ENCODE measurements at places on chromosomes 6 and 20. TPM values are rescaled to one million over a fixed set of nuclear protein-coding genes. Genes with fewer than 3 reads are reported as not detected.
A peak's percentile ranks its signal among the peaks of the same experiment; 100 is the strongest.

- peak; percentile 50 for DNase-seq
Measured at GRCh38 chr6:42028234-42029061, 21.9 kb upstream of the TAF8 start.

DNA sequence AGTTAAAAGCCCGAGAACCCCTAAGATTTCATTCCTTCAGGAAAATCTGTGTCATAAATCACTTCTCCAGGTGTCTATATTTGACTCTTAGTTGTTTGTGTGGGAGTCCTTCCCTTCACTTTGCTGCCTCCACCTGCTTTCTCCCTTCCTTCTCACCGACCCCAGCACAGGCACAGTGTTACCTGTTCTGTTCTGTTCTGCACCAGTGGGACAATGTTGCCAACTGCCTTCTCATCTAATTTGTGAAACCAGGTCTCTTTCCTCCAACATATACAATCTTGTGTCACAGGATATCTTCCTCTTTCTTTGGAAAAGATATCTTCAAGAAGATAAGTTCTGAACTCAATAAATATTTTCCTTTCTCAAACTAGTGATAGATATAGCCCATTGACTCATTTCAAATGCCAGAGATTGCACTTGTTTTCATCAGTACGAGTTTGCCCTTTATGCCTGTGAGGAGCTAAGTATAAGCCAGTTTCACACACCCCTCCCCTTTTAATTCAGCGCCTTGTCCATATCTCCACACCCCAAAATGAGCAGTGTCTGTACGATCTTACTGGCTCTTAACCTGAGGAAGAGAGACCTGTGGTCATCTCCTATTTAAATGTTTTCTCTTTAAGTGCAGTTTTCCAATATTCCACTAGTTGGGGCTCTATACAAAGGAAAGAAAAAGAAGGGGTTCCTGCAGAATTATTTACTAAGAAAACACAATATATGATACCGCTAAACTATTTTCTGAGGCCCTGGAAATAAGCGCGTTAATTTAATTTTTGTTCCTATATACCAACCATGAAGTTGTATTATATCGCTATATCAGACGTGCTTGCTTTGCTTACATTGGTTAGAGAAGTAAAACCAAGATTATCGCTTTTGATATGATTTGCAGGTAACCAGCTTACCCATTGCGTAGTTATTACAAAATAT, 81.6 kb upstream of the PREP start:
- DNase-seq = no peak

DNA sequence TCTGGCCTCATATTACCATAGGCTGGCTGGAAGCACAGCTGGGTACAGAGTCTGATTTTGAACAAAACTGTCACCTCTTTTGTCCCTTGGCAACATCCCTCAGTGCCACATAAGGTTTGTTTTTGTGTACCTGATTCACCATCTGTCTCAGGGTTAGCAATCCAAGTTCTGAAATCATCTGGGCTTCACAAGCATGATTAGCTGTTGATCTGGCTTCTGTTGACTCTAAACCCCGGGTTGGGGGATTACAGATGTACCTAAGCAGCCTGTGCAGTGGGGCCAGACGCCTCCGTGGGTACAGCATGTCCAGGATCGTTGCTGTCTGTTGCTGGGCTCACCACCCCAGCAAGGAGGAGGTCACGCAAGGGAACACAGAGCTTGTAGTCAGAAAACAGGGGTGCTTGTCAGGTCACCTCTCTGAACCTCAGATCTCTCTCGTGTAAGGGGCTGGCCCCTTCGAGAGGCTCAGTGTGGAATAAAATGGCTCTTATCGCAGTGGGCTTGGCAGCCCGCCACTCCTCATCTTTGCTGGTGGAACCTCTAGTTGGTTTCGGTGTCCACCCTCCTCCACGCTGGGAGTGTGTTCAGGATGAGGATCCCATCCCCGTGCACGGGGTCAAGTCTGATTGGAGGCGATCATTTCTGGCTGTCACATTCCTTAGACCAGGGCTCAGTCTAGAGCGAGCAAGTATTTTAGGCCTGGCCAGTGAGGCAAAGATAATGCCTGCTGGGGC, 39.2 kb upstream of the ZNF831 start:
- DNase-seq = no peak

DNA sequence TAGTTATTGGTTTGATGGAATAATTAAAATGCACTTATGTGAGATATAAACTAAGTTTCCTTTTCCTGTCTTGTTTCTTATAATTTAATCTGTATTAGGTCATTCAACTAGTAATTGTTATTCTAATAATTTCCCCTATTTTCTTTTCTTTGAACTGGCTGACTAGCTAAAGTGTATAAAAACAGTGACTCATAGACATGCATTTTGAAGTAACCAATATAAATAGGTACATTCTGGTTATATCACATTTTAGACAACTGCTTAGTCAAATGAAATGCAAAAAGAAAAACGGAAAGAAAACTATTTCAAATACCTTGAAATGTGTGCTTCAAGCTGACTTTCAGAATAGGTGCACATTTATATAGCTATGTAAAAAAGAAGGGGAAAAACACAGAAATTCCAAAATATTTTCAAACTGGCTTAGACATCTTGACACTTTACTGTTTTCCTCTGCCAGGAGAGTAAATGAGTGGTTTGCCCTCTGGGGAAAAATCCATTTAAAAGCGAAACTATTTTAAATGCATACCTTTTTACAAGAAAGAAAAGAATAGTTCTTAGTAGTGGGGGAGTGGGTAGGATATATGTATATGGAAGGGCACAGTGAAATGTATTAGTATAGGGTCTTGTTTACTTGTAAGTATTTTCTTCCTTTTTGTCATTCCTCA, 28.3 kb downstream of the KCNQ5 start:
- DNase-seq = no peak

GRCh38 chr6:157135691-157136090, 187.6 kb downstream of the TMEM242 start:
- DNase-seq = no peak

DNA sequence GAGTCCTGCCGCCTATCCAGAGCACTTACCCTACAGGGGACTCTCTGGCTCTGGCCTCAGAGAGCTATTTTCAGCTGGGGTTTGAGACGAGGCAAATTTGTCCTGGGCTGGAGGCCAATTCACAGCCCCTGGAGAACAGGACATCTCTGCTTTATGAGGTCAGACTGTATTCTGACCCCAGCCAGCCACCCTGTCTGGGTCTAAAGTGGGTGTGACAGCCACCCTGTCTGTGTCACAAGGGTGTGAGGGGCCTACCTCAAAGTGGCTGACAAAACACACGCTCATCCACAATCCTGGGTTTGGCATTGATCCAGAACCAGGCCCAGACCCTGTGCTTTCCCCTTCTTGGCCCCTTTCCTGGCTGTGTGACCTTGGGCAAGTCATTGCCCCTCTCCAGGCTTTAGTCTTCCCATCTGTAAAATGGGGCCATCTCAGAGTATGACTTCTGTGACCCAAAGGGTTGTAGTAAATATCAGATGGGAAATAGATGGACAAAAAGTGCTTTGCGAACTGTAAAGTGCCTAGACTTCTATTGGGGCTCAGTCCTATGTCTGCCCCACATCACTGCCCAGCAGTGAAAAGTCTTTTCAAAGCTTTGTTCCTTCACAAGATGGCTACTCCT, 44.1 kb upstream of the TGM2 start:
- DNase-seq = peak; percentile 85

- DNase-seq = no peak
Measured at GRCh38 chr6:109672175-109672574, 18.8 kb downstream of the AK9 start.

GRCh38 chr20:59678951-59679350, 74.6 kb downstream of the PHACTR3 start:
- DNase-seq = no peak

DNA sequence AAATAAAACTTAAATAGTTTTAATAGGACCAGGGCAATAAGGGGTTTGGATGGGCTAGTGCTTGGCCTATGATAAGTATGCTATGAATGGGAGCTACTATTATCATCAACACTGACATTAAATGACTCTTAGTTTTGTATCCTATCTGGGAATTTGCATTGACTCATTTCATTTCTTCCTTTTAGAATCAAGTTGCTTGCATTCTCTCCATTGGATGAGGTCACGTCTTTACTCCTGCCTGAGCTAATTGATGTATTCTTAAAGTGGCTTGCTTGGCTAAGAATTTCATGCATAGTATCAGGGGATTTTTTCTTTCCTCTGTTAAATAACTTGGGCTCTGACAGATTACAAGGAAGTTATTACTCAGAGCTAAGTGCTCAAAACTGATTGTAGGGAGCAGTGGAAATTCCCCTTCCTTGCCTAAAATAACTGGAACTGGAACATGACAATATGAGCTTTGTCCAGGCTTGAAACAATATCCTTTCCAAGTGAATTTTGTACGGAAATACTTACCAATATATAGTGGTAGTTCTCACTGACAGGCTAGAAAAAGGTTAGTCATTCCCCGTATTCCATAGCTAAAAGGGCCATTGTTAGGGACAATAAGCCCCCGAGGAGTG, 169.9 kb downstream of the BCAS1 start:
- no peak for DNase-seq

GRCh38 chr6:131125431-131125830, 9.8 kb upstream of the AKAP7 start:
- DNase-seq = no peak

- no peak for DNase-seq
Measured at GRCh38 chr6:44335631-44336030, 6.8 kb upstream of the SPATS1 start.

DNA sequence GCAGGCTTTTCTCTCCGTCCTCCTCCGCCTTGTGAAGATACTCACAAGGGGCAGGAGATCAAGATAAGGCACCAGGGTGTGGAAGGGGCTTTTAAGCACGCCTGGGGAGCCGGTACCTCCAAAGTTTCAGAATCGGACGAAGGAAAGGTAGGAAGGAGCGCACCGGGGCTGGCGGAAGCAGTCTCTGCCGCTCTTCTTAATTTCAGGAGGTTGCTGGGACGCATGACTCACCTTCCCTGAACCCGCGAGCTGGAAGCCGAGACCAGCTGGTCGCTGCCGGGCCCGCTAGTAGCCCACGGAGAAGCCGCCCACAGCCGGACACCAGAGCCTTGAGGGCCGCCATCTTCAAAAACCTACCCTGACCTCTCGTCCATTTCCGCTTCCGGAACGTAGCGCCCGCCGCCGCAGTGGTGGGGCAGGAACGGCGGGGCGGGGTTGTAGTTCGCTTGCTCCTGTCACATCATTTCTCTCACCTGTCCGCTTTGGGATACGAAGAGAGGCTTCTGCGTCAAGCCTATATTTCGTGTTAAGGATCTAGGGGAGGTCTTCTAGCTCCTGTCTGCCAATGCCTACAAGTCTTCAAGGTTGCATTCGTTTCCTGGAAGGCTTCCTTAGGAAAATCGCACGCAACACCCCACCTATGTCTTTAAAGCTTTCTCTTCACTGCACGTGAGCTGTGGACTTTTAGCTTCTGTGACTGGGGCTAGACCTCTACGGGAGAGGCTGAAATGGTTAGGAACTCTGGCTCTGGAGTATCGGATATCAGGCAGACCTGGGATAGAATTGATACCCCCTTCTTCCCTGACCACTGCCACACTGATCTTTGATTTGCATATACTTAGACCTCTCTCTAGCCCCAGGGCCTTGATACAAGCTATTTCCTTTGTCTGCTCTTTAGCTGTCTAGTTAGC, at the start of gene MRPS18A:
MRPS18A (minus strand) TSS at position 355 of the 911 bp plus-strand sequence; CDS start at position 343, 12 bp downstream.
- DNase-seq = peak; percentile 80

DNA sequence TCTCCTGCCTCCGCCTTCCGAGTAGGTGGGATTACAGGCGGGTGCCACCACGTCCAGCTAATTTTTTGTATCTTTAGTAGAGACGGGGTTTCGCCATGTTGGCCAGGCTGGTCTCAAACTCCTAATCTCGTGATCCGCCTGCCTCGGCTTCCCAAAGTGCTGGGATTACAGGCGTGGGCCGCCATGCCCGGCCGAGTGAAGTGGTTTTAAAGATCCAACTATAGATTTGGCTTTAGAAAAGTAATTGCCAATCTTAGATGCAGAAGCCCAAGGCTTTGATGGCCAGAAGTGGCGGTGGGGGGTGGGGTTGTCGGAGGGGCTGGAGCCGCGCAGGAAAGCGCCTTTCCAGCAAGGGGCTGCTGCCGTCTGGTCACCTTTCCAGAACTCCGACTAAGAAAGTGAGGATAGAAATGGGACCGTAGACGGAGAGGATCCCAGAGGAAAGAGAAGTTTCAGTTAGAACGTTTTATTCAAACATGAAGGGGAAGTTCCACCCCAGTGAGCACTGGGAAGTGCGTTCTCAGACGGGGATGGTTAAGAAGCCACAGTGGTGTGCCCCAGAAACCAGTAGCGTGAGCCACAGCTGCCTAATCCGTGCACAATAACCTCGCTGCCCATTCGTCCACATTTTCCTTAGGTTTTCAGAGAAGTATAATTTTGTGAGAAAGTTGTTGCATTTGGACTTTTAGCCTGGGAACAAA, 69.7 kb downstream of the DLL1 start:
- DNase-seq = no peak

GRCh38 chr20:41654292-41654691, 36.1 kb upstream of the CHD6 start:
- no peak for DNase-seq

DNA sequence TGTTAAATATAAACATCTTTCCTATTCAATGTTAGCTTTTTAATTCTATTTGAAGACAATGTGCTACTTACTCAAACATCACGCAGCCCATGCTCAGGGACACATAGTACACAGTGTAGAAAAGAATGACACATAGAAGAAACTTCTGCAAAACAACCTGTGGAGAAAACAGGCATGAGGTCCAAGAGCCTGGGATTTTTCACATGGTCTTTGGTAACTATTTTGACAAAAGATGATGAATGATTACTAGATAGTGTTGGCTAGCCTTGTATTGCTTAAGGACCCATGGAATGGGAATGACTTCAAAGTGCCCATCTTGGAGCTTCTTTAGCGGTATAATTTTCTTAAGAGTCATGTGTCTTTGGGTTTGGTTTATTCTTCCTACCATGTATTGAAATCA, 15.4 kb downstream of the TMEM244 start:
- DNase-seq = no peak

DNA sequence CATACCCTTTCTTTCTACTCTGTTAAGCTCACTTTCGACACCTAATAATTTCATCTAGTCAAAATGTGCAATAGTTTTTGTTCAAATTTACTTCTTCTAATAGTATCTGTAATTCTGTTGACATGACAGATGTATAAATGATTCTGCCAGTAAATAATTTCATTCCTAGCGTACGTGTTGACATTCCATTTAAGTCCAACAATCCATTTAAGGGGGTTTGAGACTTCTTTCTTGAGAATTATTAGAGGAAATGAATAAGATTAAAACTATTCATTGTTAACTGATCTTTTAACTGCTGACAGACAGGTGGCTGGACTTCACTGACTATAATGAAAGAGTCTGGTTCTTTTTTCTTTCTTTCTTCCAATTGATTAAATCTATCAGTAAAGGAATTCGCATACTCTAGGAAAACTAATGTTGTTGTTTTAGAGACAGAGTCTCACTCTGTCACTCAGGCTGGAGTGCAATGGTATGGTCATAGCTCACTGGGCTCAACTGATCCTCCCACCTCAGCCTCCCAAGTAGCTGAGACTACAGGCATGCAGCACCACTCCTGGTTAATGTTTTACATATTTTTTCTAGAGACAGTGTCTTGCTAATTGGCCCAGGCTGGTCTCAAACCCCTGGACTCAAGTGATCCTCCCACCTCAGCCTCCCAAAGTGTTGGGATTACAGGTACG, 55.9 kb downstream of the MAP3K5 start:
- no peak for DNase-seq

Gene VGLL2
- polyA plus RNA-seq = 1.8 TPM

Gene NOX3
- not detected for polyA plus RNA-seq
